Activated CD4-positive, alpha-beta memory T cell treated with anti-CD3 and anti-CD28 coated beads for 36 hours (primary cell): ENCODE measurements at places on chromosomes 6 and 20.

- DNase-seq, result no peak
Measured at GRCh38 chr6:24330137-24330732, 27.6 kb downstream of the DCDC2 start.

DNA sequence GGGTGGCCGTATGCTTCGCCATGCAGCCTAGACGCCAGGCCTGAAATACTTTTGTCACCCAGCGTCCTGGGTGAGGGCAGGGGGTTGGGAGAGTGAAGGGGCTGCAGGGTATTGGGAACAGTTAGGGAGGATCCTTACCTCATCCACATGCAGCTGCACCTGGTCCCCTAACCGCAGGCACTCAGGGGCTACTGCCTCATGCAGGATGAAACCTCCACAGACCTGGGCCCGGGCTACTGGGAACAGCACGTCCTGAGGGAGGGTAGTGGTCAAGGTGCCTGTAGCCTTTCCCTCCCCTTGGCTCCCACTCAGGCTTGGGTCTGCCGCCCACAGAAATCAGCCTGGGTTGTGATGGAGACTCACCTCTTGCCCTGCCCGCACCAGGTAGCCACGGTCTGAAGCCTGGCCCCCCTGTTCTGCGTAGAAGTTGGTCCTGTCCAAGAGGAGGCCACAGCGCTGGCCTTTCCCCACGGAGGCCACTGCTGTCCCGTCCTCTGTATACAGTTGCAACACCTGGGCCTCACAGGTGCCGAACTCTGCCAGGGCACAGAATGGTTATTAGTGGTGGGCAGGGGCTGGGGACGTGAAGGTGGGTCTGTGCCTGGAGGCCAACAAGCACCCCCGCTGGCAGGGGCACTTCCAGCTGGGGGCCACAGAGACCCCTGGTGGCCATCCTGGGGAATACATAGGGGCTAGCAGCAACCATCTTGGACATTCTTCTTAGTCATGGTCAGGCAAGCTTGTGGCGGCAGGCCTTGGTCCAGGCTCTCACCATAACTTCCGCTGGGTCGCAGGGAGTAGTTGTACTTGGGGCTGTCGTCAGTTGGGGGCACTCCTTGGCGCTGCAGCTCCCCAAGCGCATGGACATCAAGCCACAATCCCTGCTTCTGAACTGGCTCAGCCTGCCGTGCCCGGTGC is 8.6 kb downstream of the AARS2 start:
- DNase-seq, result peak; percentile 45

GRCh38 chr20:18397030-18397429 is 69.8 kb downstream of the DZANK1 start:
- DNase-seq, result no peak

DNA sequence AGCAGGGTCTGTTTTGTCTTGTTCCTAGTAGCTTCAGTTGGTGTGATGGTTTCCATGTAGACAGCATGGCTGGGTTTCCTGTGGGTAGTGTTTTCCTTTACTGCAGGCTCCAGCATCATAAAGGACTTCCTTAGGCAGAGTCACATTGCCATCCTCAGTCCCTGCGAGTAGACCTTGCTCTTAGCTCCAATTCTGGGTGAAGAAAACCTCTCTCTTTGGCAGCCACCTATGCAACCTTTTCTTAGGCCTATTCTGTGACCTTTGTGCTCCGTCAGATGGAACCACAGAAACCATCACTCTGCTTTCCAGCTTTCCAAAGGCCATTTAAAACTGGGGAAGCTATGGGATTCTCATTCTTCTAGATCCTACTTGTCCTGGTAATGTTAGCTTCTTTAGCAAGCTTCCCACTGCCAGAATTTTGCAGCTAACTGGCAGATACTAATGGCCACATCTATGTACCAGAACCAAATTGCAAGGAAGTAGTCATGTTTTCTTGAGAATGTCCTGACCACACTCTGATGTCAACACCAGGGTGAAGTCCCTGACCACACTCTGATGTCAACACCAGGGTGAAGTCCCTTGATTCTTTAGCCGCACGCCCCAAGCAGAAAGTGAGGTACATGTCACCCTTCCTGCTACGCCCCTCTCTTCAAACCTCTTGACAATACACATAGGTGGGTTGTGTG is 646.6 kb upstream of the HS3ST5 start:
- DNase-seq, result peak; percentile 15

DNA sequence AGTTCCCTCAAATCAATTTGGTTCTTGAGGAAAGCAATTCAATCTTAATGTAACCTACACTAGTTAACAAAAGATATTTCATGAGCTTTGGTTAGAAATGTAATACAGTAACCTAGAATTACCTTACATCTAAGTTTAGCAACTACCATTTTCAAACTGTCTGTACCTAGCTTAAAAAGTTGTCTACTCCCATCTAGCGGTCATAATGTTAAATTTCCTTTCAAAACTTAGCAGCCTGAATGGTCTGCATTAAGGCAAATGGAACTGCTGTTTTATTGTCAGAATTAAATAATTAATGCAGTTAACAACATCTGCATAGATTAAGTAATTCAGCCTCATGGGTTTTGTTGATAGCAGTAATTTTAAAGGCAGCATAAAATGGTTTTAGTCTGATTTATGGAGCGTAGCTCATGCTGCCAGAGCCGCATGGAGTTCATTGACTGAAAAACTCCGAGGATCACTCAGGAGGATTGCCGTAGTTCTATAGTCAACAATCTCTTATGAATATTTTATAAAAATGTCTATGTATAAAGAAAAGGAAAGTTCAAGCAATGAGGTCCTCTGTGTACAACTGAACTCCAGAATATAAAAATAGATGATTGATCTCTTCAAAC is 485.4 kb upstream of the MANEA start:
- DNase-seq, result no peak

DNA sequence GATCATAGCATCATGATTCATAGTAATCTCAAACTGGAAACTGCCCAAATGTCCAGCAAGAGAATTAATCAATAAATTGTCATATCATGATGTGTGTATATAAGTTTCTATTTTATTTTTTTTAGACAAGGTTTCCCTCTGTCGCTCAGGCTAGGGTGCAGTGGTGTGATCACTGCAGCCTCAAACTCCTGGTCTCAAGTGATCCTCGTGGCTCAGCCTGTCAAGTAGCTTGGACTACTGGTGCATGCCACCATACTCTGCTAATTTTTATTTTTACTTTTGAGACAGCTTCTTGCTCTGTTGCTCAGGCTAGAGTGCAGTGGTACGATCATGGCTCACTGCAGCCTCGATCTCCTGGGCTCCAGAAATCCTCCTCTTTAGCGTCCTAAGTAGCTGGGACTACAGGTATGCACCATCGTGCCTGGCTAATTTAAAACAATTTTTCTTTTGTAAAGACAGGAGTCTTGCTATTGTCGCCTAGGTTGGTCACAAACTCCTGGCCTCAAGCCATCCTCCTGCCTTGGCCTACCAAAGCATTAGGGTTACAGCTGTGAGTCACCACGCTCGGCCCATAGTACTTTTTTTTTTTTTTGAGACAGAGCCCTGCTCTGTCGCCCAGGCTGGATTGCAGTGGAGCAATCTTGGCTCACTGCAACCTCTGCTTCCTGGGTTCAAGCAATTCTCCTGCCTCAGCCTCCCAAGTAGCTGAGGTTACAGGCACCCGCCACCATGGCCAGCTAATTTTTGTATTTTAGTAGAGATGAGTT is 8.7 kb upstream of the ATRN start:
- DNase-seq, result no peak

DNA sequence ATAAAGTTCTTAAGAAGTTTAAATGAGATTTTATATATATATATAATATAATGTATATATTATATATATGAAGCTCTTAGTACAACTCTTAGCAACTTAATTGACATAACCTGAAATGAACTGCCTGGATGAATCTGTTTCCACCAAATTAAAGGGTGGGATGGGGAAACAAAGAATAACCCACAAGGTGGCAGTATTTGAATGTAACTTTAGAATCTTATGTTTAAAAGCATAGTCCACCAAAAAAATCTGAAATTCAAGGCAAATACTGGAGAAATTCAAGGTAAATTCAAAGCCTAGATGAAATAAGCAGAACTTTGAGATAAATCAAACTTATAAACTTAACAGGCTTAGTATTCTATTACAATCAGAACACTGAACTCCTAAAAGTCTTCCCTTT is 4.4 kb upstream of the IBTK start:
- DNase-seq, result no peak

DNA sequence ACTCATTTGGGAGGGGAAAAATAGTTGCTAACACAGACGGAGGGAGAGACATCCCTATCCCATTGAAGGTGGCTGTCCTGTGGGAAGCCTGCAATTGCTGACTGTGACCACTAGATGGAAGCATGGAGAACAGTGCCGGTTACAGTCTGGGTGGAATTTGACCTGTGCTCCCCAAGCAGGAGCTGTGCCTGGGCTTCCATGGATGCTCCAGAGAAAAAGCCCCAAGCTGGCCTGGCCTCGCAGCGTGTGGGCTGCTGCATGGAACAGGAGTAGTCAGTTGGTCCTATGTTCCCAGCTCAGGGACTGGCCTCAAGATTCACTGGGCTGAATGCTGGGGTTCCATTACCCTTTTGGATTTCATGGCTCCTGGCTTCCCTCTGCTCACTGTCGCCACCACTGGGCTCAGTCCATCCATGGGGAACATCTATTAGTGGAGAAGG is 116.3 kb upstream of the CHD6 start:
- DNase-seq, result peak; percentile 45

- DNase-seq, result no peak
Measured at GRCh38 chr6:34926655-34927054, 37.6 kb downstream of the ANKS1A start.

- no peak for DNase-seq
Measured at GRCh38 chr6:129446272-129447197, 263.4 kb downstream of the ARHGAP18 start.
